Right renal cortex interstitium (tissue), 3 donors: ENCODE measurements at places on chromosomes 4 and X. TPM values are rescaled to one million over a fixed set of nuclear protein-coding genes. Genes with fewer than 3 reads are reported as not detected.

The RASL11B gene
- polyA plus RNA-seq, result 49.7 TPM

The TRPC5OS gene
- polyA plus RNA-seq, result 0.26 TPM

- no peak for DNase-seq
Measured at GRCh38 chrX:71167031-71167781, 22.6 kb downstream of the NLGN3 start.

DNA sequence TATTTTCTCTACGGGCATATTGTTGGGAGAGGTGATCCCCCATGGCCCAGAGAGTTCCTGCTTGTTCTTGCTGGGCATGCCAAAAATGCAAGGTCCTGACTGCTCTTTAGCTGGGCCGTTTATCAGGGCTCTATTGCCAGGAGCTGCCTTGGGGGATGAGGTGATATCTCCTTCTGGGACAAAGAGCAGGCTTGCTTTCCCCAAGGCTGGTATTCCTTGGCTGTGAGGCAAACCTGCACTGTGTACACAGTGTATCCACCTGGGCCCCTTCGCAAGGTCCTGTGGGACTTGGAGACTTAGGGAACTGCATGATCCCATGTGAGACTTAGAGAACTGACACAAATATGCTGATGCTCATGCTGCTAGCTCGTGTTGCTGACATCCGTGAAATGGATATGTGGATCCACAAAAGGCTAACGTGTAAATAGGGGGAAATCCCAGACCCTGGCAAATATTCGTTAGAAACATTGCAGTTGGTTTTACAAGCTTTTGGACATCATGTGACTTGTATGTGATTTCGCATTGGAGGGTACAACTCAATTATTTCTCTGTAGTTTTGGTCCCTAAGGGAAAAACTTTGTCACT lies 24.4 kb upstream of the ZFX start:
- DNase-seq, result no peak

DNA sequence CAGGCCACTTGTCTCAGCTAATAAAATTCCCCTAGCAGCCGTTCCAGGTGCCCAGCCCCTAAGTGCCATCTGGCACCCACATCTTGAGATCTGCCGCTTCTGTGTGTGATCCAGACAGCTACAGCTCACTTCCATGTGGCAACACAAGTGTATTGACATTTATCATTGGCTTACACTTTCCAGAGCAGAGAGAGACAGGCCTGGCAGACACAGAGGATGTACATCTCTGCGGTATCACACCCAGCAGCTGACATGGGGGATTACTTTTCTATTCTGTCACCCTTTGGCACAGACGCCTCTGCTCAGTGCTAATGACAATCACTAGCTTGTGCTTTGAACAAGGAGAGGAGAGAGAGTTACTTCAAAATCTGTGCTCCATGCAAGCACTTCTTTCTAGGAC lies 195.9 kb downstream of the KDR start:
- DNase-seq, result no peak

- no peak for DNase-seq
Measured at GRCh38 chrX:69305333-69306062, 140.2 kb upstream of the PJA1 start.
